Nephron progenitor cell (in vitro differentiated cells): ENCODE measurements at places on chromosomes 6 and 20.

DNA sequence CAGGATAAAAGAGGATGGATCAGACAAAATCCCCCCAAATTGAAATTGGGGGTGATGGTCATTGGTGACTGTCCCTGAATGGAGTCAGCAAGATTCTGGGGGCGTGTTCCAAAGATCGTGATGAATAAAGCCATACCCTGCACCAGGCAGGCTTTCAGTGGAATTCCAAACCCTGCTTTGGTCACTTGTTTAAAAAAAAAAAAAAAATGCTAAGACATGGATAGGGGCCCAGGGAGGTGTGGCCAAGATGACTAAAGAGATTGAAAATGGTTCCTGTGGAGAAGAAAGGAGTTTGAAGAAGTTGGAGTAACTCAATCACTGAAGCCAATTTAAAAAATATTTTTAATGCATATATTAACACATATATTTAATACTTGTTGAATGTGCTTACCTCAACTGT is 161.4 kb upstream of the KCNG1 start:
- DNase-seq: no peak

DNA sequence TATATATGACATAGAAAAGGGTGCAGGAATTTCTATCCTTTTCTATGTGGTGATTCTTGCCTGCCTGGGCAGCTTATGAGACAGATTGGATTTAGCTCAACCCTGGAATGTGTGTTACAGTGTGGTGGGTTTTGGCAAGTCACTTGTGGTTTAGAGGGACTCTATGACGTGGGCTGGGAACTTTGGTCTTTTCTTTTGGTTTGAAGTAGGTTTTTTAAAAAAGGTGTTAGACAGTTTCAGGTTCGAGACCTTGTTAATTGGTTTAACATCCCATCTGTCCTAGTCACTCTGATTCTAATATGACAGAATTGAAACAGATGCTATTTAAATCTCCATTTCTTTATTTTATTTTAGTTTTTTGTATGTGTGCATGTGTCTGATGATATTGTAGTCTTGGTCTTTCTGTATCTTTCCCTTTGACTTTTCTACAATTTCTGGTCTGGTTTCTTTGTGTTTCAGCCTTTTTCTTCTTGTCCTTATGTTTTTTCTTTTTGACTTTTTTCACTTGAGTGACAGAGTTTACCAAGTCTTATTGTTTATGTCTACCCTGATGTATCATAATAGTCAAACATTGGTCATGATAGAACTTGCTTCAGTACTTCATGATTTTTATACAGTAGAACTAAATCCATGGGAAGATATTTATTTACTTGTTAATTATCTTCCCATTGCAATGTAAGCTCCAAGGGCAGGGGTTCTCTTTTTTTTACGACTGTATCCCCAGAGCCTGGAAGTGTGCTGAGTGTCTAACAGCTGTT is 174.3 kb downstream of the CDKAL1 start:
- DNase-seq: no peak

- no peak for DNase-seq
Measured at GRCh38 chr6:121619013-121619412, 183.6 kb downstream of the GJA1 start.

- DNase-seq: no peak
Measured at GRCh38 chr6:12049165-12049564, 37.1 kb downstream of the HIVEP1 start.

- no peak for DNase-seq
Measured at GRCh38 chr6:70336996-70337742, 34.3 kb upstream of the COL9A1 start.

GRCh38 chr6:160387916-160388643 is 39.9 kb downstream of the SLC22A3 start:
- no peak for DNase-seq

DNA sequence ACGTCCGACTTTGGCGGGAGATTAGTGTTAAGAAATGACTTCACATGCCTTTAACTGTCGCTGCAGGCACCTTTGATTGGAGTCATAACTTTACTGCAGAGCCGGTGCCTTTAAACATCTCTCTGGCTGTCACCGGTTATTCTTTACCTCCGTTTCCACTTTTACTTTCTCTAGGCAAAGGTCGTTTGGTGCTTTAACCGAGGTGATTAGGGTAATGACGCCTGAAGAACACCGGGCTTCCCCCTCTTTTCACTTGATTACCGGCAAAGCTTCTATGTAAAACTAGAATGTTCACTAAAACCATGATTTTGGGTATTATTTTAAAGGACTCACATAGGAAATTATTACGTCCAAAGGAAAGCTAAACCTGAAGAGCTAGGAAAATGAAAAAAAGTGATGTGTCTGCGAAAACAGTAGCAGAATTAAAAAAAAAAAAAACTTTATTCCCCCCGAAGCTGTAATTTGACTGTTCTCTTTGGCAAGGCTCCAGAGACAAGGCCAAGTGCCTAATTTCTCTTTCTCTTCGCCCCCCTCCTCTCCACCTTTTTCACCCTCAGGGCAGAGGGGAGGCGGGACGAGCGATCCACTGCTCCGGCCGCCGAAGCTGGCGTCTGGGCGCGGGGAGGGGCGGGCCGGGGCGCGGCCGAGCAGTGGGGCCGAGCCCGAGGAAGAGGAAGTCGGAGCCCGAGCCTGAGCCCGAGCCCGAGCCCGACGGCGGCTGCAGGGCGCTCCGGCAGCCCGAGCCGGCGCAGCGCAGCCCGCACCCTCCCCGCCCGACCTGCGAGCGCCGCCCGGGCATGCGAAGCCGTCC is at the start of gene PLEKHG1:
Gene PLEKHG1, plus strand, starts transcription at position 687 of the 811 bp plus-strand sequence. CDS start 133,797 bp downstream, outside the sequence.
- peak; percentile 78 for DNase-seq
